ENCODE measurements at places on chromosomes 3 and 15.

DNA sequence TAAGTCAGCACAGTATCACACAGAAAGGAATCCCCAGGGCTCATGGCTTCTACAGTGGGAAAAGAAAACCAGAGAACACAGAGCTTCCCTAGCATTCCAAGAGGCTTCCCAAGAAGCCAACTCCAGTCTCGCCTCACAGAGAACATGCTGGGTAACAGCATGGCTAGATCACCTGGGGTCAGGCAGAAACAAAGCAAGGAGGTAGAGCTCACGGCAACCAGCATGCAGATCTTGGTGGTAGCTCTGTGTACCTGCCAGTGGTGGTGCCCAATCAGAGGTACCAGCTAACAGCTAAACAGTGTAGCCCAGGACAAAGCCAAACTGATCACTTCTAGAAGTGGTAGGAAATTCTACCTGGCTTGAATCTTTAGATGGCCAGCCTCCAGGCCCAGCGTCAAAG lies 31.3 kb downstream of the POLQ start:
- no peak for DNase-seq

- DNase-seq: no peak
Measured at GRCh38 chr3:165439765-165440164, 243.6 kb upstream of the SLITRK3 start.

DNA sequence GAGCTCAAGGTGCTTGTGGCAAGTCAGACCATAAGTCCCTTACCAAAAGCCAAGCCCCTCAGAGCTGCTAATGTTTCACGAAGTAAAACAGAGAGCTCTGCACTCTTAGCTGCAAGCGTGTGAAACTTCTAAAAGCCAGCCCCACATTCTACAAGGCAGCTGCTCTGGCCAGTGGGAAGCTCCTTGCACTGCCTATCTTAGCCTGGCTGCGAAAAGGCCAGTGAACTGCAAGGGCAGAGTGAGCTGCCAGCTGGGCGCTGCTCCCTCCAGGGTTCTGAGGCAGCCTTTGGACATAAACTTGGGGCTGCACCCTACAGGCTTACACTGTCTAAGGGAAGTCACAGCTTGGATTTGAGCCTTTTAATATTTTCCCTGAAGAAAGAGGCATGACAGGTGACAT lies 2.2 kb upstream of the MUSTN1 start:
- DNase-seq: no peak

DNA sequence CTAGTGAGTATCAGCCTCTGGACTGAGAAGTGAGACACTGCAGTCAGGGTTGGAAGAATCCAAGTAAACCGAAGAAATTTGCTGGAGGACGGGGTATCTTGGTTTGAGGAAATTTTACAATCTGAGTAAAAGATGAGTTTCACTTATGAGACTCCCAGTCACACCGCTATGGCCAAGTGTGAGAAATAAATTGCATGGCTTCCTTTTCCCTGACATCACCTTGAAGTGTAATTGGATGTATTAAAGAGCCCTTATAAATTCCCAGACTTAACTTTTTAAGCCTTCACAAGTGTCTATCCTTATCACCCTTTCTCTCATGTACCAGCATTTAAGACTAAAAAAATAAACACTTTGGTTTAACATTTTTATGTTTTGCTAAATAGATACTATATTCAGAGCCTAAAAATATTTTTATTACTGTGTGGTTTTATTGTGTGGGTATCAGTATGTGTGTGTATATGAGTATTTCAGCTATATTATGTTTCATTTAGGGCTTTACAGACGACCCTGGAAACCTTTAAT lies 23.8 kb downstream of the USP3 start:
- no peak for DNase-seq

- no peak for DNase-seq
Measured at GRCh38 chr15:58585693-58586443, 154.1 kb downstream of the LIPC start.

DNA sequence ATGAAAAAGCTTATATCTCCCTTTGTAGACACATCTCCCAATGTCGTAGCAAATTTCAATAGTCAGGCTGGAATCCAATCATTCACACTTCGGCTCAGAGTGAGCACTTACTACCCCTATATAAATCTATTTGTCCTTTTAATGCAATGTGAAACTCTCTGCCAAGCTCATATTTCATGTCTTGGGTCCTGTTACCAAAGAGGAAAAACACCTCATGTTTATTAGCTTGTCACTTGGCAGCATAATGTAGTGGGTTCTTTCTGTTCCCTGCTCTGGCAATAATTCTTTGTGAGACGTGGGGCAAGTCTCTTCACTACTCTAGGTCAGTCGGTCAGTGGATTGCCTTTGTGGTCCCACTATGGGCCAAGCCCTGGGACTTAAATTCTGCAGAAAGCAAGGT lies 107.1 kb downstream of the SRGAP3 start:
- DNase-seq: no peak

DNA sequence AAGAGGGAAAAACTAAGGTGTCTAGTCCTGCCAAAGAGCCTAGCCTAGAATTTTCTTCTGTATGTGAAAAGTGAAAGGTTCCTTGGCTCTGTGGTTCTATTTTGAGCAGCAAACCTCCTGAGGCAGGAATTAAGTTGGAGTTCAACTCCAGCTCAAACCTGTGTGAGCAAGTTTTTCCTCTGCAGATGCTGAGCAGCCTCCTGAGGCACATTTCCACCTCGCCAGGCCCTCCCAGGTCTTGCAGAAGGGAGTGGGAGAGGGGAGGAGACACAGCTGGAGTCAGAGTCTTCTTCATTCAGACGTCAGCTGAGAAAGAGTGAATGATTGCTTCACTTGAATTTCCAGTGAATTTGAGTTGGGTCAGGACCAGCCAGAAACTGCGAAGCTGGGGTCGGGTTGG lies 69.5 kb upstream of the ETV5 start:
- DNase-seq: no peak

DNA sequence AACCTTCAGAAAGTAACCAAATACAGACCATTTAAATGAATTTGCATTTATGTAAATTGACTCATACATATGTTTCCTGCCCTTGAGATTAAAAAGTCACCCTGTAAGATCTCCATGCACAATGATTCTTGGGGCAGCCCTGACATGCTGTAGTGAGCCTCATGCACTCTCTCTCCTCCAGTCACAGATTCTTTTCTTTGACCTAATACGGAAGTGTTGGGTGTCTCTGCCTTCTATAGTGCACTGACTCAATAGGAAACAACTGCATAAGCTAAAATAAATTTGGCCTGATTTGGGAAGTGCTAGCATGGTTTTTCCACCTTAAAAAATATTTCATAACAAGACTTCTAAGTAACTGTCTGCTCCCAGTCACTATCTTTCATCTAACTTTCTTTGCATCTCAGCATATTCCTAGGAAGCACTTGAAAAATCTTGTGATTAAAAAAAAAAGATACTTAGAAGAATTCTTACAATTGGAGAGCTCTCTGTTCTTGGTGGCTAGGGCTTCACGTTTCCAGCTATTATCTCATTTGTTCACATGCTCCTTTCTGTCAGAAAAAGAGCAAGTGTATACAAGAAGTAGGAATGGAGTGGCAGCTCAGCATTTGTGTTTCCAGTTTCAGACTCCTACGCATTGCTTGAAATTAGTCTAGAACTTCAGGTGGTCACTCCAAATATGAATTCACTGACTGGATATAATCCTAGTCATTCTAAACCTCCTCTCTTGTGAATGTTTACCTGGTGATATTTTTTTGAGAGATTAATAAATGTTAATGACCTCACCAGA lies 207.9 kb upstream of the COL8A1 start:
- no peak for DNase-seq

DNA sequence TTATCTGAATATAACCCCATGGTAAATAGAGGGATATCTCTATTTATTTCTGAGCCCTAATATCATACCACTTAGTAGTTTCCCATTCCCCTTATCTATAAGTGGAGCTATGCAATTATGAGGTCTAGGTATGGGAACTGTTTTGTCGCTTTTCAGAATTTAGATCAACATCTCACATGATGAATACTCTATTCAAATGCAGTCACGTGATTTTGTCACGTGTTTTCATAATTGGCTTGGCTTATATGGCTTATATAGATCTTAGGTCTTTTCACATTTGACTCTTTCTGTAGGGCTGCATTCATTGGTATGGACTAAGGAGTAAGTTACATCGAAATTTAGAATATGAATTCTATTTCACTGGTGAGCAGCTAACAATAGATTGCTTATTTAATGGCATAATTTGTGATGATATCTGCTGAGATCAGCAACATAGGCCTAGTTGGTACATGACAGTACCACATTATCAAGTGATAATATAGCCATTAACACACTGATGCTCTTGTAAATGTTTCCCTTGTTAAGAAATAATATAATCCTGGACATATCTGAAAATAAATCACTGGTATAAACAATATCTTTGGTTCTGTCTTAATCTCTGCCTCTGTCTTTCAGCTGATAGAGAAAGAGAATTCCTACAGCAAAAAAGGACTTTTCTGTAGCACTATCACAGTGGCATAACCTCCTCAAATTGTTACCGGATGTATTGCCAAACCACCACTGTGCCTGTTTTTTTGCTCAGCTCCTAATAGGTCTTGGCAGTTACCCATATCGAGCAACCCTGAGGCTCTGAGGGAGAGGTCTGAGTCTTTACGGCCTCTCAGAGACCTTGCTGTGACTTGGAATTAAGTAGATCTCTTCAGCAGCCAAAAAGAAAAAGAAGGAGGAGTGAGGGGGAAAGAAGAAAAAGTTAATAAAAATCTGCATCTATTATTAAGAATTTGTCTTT lies 357.1 kb downstream of the ZPLD1 start:
- no peak for DNase-seq

DNA sequence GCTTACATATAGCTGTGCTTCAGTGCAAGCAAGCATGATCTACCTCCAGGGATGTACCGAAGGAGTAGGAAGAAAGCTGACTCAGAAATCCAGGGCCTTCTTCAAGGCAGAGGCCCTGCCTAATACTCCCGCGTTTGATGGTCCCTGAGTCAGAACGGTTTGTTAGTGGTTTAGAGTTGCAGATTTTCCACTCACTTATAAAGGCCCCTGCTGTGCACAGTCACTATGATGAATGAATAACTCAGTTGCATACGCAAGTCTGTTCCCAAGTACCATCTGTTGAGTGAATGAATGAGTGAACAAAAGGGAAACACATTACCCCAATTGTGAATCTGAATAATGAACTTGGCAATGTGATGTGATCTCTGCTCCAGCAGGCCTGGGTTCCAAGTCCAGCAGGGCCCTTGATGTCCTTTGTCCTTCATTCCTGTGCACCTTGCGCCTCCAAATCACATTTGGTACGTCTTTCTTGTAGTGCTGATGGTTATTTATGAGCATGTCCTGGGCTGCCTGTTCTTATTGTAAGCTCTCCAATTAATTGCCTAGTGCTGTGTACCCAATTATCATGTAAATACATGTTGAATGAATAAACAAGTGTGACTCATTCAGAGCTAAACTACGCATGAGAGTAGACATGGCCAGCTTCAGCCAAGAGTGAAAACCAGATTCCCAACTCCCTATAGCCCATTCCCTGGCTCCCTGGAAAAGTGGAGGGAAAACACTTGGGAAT lies 85.3 kb upstream of the LIMD1 start:
- peak; percentile 58 for DNase-seq

GRCh38 chr15:96037584-96037983 lies 292.9 kb upstream of the NR2F2 start:
- DNase-seq: no peak

- no peak for DNase-seq
Measured at GRCh38 chr15:84929795-84930603, 45.5 kb downstream of the SLC28A1 start.

- no peak for DNase-seq
Measured at GRCh38 chr15:90895571-90896117, 7.5 kb upstream of the MAN2A2 start.

DNA sequence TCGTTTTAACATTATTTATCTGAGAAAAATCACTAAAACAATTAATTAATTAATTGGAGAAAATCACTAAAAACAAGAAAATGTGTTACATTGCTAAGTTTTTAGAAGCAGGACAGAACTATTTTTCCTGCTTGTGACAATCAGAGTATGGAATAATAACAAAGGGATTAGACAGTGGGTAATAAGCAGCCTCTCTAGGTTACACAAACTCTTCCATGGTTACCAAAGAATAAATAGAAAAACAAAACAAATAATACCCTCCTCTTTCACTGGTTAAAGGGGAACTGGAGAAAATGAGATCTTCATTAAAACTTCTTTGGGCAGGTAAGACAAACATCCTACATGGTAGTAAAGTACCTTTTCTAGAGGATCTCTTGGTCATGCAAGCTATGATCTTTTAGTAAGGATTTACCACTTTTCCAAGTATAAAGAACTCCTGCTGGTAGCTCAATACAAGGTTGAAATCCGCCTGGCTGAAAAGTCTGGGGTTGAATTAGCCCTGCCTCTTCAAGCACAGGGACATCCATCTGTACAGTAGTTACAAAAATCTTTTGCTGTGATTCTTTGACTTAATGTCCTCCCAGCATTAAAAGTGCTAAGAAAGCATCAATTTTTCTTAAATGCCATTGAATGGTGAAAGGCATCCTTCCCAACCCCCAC lies 2.5 kb upstream of the PLCH1 start:
- no peak for DNase-seq

Data from stimulated activated CD4-positive, alpha-beta T cell treated with anti-CD3 and anti-CD28 coated beads, Interleukin-12 subunit alpha, Interleukin-12 subunit beta, amount 100 ng/mL, for 48 hours (primary cell).